Activated naive CD4-positive, alpha-beta T cell (primary cell): ENCODE measurements at places on chromosomes 1 and 21.

GRCh38 chr1:244284641-244285156 lies 167.0 kb downstream of the ADSS2 start:
- DNase-seq = no peak

GRCh38 chr1:39490596-39491145 lies 765 bp upstream of the BMP8A start:
- DNase-seq = peak; percentile 12

GRCh38 chr1:244371242-244372141 lies 80.2 kb downstream of the ADSS2 start:
- no peak for DNase-seq

DNA sequence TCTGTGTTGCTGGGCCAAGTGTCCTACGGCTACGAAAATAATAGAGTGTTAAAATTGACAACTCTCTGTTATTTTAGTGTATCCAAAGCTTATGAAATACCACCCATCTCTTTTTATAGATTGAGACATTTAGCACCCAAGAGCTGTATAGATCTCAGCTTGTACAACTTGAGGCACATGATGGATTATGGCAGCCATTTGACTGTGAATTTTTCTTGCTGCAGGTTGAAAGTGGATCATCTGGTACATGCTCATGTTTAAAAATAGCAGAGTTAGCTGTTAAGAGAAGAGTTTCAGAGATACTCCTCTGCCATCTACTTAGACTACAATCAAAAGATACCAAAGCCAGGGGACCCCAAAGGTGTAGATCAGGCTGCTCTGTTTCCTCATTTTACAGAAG lies 49.3 kb upstream of the FAM3B start:
- DNase-seq = no peak

- no peak for DNase-seq
Observed at GRCh38 chr1:71908871-71909390, 373.4 kb downstream of the NEGR1 start.
